ENCODE measurements at places on chromosomes 11 and 22.

- no peak for DNase-seq
These were observed 327.7 kb downstream of the TENM4 start for GRCh38 chr11:79113054-79113690.

- DNase-seq, result no peak
These were observed 26.0 kb downstream of the DUSP8 start for GRCh38 chr11:1546077-1546535.

- DNase-seq, result no peak
These were observed 54.0 kb upstream of the CCDC188 start for GRCh38 chr22:20204806-20205205.

GRCh38 chr11:111766834-111767142, 599 bp upstream of the PPP2R1B start:
- DNase-seq, result no peak

DNA sequence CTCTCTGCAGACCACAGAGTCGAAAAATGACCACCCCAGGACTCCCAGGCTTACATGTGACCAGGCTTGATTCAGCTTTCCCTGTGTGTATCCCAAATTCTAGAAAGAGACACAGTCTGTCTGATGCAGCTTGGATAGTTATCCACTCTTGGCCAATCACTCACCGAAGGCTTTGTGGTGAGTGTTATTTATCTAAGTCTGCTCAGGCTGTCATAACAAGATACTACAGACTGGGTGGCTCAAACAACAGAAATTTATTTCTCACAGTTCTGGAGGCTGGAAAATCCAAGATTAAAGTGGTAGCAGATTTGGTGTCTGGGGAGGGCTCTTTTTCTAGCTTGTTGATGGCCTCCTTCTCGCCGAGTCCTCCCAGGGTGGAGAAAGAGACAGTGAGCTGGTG, 63.2 kb downstream of the ZBTB16 start:
- DNase-seq, result no peak

- no peak for DNase-seq
These were observed 33.7 kb downstream of the OSBPL5 start for GRCh38 chr11:3131330-3131941.

DNA sequence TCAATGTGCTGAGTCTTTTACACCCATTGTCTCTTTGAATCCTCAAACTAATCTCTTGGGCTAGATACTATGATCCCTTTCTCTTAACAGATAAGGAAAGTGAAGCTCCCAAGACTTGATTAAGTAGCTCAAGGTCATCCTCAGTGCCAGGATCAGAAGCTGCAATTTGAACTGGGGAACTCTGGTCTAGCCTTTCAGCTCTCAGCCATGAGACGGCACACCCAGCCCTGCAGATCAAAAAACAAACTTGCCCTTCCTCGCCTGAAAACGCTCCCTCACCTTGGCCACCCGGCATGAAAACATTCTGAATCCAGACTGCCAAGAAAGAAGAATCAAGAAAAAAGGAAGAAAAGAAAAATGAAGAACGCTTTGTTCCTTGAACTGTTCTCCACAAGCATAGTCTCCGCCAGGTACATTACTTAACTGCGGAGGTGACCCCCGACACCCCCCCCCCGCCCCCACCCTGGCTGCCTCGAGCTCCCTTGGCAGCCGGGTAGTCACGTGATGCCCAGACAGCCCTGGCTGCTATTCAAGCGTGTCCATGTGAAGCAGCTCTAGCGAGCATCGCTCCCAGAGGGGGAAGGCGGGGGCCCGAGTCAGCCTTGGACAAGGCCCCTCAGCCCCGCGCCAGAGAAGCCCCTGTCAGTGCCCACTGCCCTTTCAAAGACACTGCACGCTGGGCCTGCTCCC, 451.2 kb downstream of the MIAT start:
- no peak for DNase-seq

GRCh38 chr11:34855754-34856095, 60.5 kb downstream of the APIP start:
- no peak for DNase-seq

- no peak for DNase-seq
These were observed 647.2 kb downstream of the NELL1 start for GRCh38 chr11:21316591-21316990.

GRCh38 chr11:61683961-61684869, 4.0 kb downstream of the DAGLA start:
- peak; percentile 46 for DNase-seq

DNA sequence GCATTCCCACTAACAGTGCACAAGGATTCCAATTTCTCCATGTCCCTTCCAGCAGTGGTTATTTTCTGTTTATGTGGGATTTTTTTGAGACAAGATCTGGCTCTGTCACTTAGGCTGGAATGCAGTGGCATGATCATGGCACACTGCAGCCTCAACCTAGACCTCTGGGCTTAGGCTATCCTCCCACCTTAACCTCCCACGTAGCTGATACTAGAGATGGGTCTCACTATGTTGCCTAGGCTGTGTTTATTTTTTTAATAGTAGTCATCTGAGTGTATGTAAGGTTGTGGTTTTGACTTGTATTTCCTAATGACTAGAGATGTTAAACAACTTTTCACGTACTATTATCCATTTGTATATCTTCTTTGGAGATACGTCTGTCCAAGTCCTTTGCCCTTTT, 74.6 kb downstream of the KCNQ1OT1 start:
- DNase-seq, result no peak

- no peak for DNase-seq
These were observed 34.7 kb upstream of the ELF5 start for GRCh38 chr11:34548278-34548677.
